ENCODE measurements at places on chromosomes 3 and 15.

DNA sequence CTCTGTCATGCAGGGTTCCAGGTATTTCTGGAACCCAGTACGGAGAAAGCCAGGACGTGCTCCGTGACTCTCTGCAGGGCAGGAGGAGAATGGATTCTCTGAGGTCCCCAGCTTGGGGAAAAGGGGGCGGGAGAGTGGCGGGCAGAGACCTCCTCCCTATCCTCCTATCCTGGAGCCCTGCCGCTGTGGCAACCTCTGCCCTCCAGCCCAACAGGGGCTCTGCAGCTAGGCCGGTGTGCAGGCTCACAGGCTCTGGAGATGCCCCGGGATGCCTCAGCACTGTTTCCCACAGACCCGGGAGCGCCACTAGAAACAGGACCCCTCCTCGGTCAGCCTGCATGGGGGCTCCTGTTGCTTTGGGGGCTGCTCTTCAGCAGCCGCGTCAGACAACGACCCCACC is 43.1 kb downstream of the NUP210 start:
- H3K36me3 ChIP-seq = peaks cover 14% of the 10 kb centered on the region
- no peaks in the 10 kb centered on the region for H3K27me3 ChIP-seq
- no peak overlapping the region for H3K27ac ChIP-seq
- no peak overlapping the region for H3K4me3 ChIP-seq
- no peaks in the 10 kb centered on the region for H3K4me1 ChIP-seq
- DNase-seq = no peak

DNA sequence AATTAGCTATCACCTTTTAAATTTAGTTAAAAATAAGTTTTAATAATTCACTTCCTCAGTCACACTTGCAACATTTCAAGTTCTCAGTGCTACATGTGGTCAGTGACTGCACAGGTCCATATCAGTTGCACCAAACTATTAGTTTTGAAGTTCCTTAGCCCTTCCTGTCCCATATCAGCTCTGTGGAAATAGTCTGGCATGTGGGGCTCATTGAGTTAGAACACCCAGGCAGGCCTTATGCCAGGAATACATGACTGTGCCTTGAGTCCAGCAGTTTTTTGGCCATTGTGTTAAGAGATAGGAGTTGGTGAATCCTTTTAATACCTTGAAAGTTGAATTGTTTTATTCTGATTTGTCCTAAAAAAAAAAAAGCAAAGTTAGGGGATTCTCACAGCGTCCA is 153.7 kb upstream of the BFSP2 start:
- no peak for DNase-seq
- no peaks in the 10 kb centered on the region for H3K36me3 ChIP-seq
- no peak overlapping the region for H3K4me3 ChIP-seq

GRCh38 chr3:127833281-127834032 is 11.1 kb upstream of the MGLL start:
- no peak for DNase-seq
- peaks cover 2% of the 10 kb centered on the region for H3K4me1 ChIP-seq
- no peaks in the 10 kb centered on the region for H3K36me3 ChIP-seq

DNA sequence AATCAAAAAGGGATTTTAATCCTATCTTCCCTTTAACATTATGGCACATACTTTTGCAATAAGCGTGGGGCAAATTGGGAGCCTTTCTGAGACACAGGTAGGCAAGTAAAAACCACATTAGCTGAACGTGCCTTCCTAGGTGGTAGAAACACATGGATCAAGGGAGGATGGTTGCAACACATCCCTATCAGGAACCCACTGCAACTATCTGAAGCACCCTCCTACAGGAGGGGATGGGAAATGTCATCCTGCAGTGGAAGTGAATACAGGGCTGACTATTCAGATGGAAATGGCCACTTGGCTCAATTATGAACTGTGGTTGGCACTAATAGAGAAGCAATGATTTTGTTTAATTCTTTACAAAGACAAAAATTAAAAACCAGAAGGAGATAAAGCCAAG is 826.3 kb downstream of the FHIT start:
- H3K4me3 ChIP-seq = no peak overlapping the region
- no peaks in the 10 kb centered on the region for H3K27me3 ChIP-seq

DNA sequence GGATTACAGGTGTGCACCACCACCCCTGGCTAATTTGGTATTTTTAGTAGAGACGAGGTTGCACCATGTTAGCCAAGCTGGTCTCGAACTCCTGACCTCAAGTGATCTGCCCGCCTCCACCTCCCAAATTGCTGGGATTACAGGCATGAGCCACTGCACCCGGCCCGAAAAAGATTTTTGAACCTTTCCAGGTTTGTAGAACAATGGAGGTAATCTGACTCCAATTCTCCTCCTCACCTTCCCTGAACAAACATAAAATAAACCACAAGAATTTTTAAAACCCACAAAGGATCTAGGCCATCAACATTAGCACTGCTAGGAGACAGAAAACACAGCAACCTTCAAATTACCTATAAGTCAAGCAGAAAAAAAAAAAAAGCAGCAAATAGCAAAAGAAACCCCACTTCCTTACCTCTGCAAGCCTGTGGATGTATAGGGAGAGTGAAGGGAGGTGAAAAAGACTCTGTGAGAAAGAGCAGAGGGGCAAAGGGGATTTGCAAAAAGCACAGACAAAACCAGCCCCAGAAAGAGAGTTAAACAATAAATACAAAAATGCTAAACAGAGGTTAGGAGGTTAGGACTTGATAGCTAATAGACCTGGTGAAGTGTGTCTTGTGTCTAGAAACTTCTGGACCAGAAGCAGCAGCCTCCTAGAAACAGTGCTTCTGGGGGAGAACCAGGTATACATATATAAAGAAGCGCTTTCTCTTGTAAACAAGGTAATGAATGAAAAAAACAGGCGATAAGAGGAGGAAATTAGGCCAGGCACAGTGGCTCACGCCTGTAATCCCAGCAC is 32.1 kb downstream of the TFDP2 start:
- no peaks in the 10 kb centered on the region for H3K27me3 ChIP-seq
- H3K27ac ChIP-seq = peak overlapping the region; percentile 39
- peaks cover 9% of the 10 kb centered on the region for H3K36me3 ChIP-seq
- no peak overlapping the region for H3K4me3 ChIP-seq
- no peak for DNase-seq

- H3K4me1 ChIP-seq = peaks cover 10% of the 10 kb centered on the region
- H3K27me3 ChIP-seq = no peaks in the 10 kb centered on the region
- no peak overlapping the region for H3K27ac ChIP-seq
- no peak overlapping the region for H3K4me3 ChIP-seq
- no peaks in the 10 kb centered on the region for H3K36me3 ChIP-seq
Measured at GRCh38 chr3:161322781-161323568, 48.3 kb downstream of the SPTSSB start.

- peaks cover under 1% of the 10 kb centered on the region for H3K4me1 ChIP-seq
- no peak overlapping the region for H3K27ac ChIP-seq
- no peak overlapping the region for H3K4me3 ChIP-seq
- H3K36me3 ChIP-seq = peaks cover 4% of the 10 kb centered on the region
Measured at GRCh38 chr3:52934630-52935530, 37.5 kb upstream of the STIMATE start.

DNA sequence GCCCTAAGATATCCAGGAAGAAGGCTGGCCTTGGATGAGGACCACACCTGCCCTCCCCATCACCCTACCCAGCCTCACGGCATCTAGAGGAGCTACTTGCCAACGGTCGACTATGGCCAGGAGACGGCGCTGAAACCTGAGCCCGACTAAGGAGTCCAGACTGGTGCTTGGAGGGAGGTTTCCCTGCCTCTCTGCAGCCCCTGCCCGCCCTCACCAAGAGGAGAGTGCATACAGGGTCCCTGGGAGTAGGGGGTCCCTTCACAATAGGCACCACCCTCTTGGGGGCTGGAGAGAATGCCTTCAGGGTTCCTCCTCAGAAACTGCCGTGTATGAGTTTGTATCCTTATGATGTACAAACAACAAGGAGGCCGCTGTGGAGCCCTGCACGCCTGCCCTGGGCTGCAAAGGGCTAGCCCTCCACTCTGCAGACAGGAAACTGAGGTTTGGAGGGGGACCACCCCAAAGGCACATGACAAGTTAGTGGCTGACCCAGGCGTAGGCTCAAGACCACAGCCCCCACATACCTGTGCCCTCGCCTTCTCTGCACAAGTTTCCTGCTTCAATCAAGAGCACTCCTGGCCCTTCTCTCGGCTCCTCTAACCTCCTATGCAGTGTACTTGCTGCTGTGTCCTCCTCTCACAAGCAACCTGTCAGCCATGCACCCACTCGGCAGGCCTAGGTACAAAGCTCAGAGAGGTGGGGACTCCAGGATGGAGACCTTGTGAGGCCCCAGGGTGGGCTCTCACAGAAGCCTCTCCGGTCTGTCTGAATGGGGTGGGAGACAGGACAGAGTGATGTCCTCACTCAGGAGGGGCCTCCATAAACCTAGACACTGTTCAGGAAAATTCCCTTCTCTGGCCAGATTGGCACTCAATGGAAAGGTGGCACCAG is 7.4 kb downstream of the KLF15 start:
- no peak for DNase-seq
- H3K36me3 ChIP-seq = peaks cover 2% of the 10 kb centered on the region
- H3K4me1 ChIP-seq = no peaks in the 10 kb centered on the region
- H3K27ac ChIP-seq = no peak overlapping the region
- H3K27me3 ChIP-seq = no peaks in the 10 kb centered on the region

DNA sequence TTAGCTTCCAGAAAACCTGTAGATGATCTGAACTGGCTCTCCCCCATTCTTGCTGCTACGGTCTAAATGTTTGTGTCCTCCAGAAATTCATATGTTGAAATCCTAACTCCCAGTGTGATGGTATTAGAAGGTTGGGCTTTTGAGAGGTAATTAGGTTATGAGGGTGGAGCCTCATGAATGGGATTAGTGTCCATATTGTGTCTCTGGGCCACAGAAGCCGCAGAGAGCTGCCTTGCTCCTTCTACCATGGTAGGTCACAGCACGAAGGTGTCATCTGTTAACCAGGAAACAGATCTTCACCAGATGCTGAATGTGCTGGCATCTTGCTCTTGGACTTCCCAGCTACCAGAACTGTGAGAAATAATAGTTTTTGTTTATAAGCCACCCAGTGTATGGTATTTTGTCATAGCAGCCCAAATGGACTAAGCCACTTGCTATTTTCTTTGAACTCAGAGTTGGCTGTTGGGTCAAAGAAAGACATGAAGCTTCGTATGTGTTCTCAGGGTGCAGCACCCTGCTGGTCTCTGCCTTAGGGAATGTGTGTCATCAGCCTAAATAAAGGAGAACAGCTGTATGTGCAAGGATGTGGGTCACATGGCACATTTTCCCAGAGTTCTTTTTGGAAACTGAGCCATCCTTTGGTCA is 317.5 kb upstream of the SLCO3A1 start:
- H3K4me1 ChIP-seq = peaks cover 22% of the 10 kb centered on the region
- no peak overlapping the region for H3K4me3 ChIP-seq
- no peak for DNase-seq
- H3K27ac ChIP-seq = peak overlapping the region; percentile 80
- H3K27me3 ChIP-seq = no peaks in the 10 kb centered on the region

- H3K4me3 ChIP-seq = peak overlapping the region; percentile 82
- H3K36me3 ChIP-seq = peaks cover 2% of the 10 kb centered on the region
- H3K4me1 ChIP-seq = peaks cover 12% of the 10 kb centered on the region
- peak; percentile 49 for DNase-seq
- H3K27me3 ChIP-seq = no peaks in the 10 kb centered on the region
- H3K27ac ChIP-seq = peak overlapping the region; percentile 5
Measured at GRCh38 chr3:51671734-51672475, 853 bp downstream of the TEX264 start.

DNA sequence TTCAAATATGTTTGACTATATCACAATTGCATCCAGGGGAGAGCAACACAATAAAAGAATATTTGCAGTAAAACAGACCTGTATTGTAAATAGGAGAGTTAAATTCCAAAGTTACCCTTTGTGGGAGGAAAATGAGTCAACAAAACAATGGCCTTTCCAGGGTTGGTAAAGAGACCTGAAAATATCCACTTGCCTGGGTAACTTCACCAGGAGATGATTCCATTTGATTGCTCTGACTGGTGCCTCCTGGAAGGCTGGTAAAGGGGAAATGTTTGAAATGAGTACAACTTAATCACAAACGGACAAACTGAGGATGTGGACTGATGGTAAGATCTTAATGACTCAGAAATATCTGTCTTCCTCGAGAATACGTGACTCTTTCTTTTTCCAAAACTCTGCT is 43.6 kb upstream of the SRGAP3 start:
- H3K27ac ChIP-seq = no peak overlapping the region
- peaks cover 6% of the 10 kb centered on the region for H3K27me3 ChIP-seq
- no peaks in the 10 kb centered on the region for H3K4me1 ChIP-seq
- H3K4me3 ChIP-seq = no peak overlapping the region
- no peak for DNase-seq

DNA sequence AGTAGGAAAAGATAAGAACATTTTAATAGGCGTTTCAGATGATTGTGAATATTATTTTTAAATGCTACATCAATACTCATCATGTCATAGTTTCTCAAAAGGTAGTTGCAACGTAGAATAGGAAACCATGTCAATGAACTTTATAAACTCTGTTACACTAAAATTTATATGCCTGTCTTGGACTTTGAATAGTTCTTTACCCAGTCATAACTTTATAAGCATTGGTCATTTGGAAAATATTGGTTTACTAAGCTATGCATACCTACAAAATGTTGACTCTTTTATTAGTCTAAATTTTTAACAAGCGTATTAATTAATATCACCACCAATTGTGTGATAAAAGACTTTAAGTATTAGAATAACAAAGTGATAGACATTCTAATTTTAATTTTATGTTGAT is 293.5 kb downstream of the CGGBP1 start:
- no peak for DNase-seq
- H3K4me3 ChIP-seq = no peak overlapping the region
- H3K27me3 ChIP-seq = no peaks in the 10 kb centered on the region

DNA sequence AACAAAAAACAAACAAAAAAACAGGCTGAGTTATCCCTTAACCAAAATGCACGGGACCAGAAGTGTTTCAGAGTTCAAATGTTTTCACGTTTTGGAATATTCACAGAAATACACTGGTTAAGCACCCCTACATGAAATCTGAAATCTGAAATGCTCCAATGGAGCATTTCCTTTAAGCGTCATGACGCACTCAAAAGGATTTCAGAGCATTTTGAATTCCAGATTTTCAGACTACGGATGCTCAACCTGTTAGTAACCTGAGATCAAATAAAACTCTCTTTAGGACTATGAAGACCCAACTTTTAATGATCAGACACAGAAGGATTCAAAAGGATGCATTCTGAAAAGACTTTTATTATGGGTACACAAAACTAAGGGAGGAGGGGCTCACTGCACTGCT is 9.6 kb downstream of the CLPX start:
- peaks cover 3% of the 10 kb centered on the region for H3K4me1 ChIP-seq
- no peak overlapping the region for H3K4me3 ChIP-seq
- H3K27me3 ChIP-seq = no peaks in the 10 kb centered on the region
- H3K27ac ChIP-seq = no peak overlapping the region

GRCh38 chr15:47415539-47415971 is 301.8 kb upstream of the SEMA6D start:
- H3K36me3 ChIP-seq = no peaks in the 10 kb centered on the region
- peak overlapping the region; percentile 2 for H3K27ac ChIP-seq
- H3K27me3 ChIP-seq = peaks cover 15% of the 10 kb centered on the region
- H3K4me3 ChIP-seq = no peak overlapping the region

Measured in progenitor cell of endocrine pancreas (in vitro differentiated cells).